Activated naive CD8-positive, alpha-beta T cell treated with anti-CD3 and anti-CD28 coated beads for 36 hours (primary cell): ENCODE measurements at places on chromosomes 5 and 9.

DNA sequence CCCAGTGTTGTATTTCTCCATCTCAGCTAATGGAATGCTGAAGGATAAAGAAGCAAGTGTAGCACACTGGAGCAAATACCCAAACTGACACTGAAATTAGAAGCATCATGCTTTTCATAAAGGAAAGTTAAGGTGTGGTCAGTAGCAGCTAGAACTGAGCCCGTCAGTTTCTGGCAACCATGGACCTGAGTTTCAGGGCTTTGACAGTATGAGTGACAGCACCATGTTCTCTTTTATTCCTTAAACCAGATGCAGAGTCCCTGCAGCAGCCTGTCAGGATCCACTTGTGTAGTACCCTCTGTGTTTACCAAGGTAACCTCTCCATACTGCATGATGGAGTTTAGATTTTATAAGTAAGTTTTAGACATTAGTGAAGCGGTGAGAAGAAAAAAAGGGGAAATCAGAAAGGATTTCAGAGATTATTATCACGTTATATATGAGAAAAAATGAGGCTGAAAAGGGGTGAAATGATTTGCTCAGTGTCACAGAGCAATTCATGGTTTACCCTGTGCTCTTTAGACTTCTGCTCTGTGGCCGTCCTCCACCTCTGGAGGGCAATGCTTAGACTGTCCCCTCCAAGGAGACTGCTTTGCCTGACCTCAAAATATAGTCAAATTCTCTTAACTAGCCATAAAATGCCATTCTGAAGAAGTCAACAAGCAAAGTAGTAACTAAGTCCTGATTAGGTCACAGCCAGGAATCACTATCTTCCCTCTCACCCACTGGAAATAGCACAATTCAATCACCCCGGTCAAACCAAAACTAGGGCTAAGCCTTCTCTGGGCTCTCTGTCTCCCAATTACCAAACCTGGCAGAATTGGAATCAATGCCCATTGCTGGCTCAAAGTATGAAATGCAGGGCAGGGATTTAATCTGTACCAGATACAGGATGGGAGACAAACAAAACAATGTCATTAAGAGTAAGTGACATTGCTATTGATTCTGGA, 10.5 kb upstream of the MYOT start:
- DNase-seq = no peak

- peak; percentile 43 for DNase-seq
Measured at GRCh38 chr5:133460172-133460758, 152.1 kb downstream of the FSTL4 start.

DNA sequence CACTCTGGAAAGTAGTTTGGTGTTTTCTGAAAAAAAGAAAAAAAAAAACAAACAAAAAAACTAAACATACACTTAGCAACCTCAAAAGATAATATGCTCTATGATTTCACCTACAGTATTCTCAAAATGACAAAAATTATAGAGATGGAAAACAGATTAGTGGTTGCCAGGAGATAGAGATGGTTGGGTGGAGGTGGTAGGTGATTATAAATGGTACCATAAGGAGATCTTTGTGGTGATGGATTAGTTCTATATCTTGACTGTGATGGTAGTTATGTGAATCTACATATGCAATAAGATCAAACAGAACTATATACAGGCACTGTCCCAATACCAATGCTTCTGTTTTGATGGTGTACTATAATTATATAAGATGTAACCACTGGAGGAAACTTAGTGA, 32.0 kb downstream of the PTBP3 start:
- no peak for DNase-seq

DNA sequence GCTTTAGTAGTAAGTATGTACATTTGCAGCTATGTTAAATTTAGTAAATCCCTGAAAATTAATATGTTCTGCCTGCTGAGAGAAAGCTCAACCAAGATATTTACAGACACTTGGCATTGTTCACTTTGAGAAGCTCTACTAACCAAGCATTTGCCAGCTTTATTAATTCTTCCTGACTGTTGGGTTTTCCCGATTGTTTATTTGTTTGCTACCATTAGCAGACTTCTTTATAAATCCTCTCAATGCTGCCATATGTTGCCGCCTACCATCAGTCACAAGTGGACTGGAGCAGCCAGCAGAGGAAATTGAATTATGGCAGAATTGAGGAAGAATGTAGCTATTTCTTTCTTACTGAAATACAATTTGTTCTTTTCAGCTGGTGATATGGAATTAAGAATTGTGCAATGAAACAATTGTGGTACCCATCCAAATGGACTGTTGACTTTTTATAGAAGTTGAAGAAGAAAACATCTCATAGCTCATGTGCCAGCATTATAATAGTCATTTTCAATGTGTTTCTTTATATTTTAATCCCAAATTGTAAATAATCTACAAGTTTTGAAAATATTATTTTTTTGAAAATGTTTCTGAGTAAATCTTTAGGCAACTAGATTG, 588.7 kb upstream of the CDH6 start:
- no peak for DNase-seq

DNA sequence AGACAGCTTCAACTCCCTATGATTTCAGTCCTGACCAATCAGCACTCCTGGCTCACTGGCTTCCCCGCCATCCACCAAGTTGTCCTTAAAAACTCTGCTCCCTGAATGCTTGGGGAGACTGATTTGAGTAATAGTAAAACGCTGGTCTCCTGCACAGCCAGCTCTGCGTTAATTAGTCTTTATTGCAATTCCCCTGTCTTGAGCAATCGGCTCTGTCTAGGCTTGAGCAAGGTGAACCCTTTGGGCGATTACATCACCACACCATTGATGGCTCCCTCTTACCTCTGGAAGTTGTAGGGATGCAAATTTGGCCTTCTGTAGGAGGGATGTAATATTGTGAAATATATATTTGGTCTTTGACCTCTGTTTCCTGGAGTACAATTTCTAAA, 2.9 kb upstream of the SLC23A1 start:
- DNase-seq = no peak

DNA sequence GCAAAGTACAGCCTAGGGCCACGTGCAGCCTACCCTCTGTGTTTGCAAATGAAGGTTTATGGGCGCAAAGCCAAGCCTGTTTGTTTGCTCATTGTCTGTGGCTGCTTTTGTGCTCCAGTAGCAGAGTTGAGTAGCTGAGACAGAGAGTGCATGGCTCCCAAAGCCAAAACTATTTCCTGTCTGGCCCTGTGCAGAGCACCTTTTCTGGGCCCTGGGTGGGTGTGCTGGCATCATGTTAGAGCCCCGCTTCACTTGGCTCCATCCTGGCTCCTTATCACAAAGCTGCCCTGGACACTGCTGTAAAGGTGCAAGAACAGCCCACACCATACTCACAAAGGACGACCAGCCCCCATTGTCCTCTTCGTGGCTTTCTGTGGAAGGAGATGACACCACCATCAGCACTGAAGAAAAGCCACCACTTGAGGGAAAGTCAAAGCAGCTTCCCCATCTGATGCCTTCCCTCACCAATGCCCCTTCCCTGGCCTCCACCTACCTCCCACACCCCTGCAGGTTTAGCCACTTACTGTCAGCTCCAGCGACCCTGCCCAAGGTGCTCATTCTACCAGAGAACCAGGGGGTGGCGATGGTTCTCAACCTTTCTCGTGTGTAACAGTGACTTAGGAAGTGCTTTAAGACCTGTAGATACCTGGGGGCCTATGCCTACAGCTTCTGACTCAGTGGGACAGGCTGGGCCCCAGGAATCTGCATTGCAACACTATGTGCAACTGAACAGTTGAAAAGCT, 23.4 kb downstream of the LCP2 start:
- peak; percentile 52 for DNase-seq

DNA sequence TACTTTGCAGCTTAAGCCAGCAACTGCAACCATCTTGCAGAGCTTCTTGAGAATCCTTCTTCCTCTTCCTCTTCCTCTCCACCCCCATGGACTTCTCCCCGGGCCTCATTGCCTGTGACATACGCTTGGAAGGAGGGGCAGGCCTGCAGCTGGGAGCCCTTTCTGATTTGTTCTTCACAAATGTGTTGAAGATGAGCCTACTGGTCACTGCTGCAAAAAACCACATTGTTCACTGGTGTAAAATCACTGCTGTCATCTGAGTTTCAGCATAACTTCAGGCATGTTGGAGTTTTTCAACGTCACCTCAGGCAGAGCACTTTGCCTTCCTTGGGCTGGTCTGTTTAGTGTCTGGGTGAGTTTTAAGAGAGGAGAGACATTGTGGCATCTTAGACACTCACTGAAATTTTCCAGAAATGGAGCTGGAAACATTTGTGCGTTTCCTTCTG, 7.9 kb downstream of the TJP2 start:
- no peak for DNase-seq

DNA sequence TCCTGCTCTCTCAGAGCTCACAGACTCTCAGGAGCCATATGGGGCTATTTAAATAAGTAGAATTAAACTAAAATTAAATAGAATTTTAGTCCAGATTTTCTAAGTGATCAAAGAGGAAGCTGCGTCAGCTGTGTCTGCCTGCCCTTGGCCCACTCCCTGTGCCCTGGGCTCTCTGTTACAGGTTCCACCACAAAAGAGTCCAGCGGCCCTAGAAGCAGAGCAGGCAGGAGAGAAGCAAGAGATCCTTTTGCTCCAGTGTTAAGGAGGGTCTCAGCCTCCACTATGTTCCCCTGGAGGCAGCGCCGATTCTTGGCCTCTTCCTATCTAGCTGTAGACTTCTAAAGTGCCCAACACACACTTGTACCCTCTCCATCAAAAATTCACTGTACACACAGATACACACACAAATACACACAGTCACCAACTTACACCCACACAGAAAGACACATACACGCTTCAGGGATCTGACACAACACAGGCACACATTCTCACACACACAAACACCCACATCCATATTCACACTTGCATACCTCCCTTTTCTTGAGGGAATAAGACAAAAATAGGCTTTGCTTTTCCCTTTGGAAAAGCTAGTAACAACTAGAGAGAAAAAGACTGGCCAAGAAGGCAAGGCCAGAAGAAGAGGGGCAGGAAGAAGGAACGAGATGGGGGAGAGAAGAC, 5.5 kb upstream of the TNIP1 start:
- DNase-seq = no peak
